ENCODE measurements at places on chromosomes 4 and X. TPM values are rescaled to one million over a fixed set of nuclear protein-coding genes. Genes with fewer than 3 reads are reported as not detected.

GRCh38 chr4:125368671-125369081 lies 53.9 kb downstream of the FAT4 start:
- H3K36me3 ChIP-seq, result no peaks in the 10 kb centered on the region
- no peaks in the 10 kb centered on the region for H3K27me3 ChIP-seq
- no peaks in the 10 kb centered on the region for H3K4me1 ChIP-seq
- no peak overlapping the region for H3K4me3 ChIP-seq
- H3K27ac ChIP-seq, result no peak overlapping the region

- peaks cover 10% of the 10 kb centered on the region for H3K36me3 ChIP-seq
- no peak overlapping the region for H3K27ac ChIP-seq
- DNase-seq, result no peak
- no peaks in the 10 kb centered on the region for H3K4me1 ChIP-seq
- H3K4me3 ChIP-seq, result no peak overlapping the region
- H3K27me3 ChIP-seq, result no peaks in the 10 kb centered on the region
These were observed 9.7 kb upstream of the ZNF674 start for GRCh38 chrX:46554942-46555341.

DNA sequence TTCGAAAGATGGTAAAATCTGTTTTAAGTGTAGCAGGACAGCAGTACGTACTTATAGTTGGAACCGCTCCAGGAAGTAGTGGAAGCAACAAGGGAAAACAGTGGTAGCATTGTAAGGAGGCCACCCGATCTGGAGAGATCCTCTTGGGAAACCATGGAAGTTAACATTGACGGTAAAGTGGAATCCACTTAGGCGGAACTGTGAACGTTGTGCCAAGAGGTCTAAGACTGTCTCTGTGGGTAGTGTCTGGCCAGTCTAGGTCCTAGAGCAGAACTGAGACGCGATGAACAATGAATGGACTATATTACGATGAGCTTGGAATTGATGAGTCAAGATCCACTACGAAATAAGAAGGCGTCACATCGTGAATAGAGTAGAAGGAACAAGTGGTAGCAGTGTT lies 124.0 kb downstream of the TENM3 start:
- DNase-seq, result no peak
- H3K27ac ChIP-seq, result no peak overlapping the region

DNA sequence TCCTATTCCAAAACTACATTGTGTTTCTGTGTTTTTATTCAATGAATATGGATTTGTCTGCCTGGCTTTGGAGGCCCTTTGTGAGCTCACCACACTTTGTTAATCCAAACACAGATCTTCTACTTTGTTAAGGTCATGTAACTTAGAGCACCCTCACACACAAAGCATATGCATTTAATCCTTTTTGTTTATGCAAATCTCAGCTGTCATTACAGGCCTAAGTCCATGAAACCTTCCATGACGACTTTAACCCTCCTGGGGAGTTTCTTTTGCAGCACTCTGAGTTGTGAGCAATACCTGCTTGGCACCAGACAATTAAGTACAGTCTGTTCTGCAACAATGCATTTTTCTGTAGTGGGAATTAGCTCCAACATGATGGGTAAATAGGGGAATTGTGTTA lies 14.9 kb downstream of the CCSER1 start:
- no peaks in the 10 kb centered on the region for H3K4me1 ChIP-seq
- no peak overlapping the region for H3K4me3 ChIP-seq
- H3K27me3 ChIP-seq, result no peaks in the 10 kb centered on the region
- DNase-seq, result no peak

DNA sequence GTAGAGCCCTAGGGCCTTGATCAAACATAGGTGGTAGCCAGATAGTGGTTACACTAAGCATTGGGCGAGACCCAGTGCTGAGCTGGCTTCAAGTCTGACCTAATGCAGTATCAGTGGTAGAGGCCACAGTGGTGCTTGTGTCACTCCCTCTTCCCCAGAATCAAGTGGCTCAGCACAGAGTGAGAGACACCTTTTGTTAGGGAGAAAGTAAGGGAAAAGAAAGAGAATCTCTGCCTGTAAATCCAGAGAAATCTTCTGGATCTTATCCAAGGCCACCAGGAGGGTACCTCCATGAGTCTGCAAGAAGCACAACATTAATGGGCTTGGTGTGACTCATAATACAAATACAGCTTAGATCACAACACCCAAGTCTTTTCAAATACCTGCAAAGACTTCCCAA lies 117.7 kb upstream of the SLC6A14 start:
- no peaks in the 10 kb centered on the region for H3K4me1 ChIP-seq
- no peak overlapping the region for H3K4me3 ChIP-seq
- no peaks in the 10 kb centered on the region for H3K27me3 ChIP-seq
- no peak for DNase-seq
- H3K36me3 ChIP-seq, result no peaks in the 10 kb centered on the region
- no peak overlapping the region for H3K27ac ChIP-seq

DNA sequence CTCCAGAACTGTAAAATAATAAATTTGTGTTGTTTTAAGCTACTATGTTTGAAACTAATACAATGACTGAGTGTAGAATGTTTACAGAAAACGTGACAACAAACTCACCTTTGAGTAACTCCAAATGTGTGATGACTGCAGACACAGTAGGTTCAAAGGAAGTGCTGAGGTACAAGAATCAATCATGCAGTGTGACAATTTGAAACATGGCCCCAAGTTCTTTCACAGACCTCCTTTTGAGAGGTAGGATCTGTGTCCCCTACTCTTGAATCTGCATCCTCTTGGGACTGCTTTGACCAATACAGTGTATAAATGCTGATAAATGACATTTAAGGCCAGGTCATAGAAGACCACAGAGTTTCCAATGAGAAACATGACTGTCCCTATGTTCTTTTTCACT lies 667.7 kb upstream of the DIPK2B start:
- no peak for DNase-seq
- H3K4me1 ChIP-seq, result peaks cover 2% of the 10 kb centered on the region
- peaks cover 2% of the 10 kb centered on the region for H3K27me3 ChIP-seq
- no peaks in the 10 kb centered on the region for H3K36me3 ChIP-seq
- no peak overlapping the region for H3K27ac ChIP-seq

DNA sequence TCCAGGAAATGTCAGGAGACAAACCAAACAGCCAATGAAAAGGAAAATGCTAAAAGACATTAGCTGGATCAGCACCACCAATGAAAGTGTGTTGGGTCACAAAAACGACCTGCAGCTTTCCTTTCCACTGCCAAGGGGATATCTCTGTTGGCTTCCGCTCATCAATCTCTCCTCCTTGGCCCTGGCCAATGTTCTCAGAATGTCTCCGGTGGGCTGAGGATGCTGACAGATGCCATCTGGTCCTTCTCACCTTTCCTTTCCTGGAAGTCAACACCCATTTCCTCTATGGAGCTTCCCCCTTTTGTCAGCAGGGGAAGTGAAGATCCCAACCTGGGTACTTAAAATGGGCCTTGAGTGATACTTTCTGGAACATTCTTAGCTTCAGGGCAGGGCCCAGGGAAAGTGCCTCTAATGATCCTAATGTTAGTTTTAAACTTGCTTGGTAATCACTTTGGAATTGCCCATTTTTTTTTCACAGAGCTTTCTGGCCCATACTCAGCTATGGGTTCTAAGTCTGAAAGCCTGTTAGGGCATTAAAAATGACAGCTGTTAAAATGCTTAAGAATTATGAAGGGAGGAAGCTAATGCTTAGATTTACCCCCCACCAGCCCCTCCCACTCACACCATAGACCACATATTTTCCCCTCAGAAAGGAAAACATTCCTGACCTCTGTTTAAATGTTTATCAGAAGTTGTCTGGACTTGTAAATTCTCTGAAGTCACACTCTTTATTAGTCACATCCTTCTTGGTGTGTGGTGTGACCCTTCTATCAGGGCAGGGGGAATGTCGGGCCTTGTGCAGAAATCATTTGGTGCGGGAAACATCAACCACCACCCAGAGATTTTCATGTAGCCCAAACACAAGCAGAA lies 29.2 kb downstream of the IGFBP7 start:
- no peaks in the 10 kb centered on the region for H3K4me1 ChIP-seq
- peaks cover 13% of the 10 kb centered on the region for H3K27me3 ChIP-seq
- no peak for DNase-seq
- no peak overlapping the region for H3K27ac ChIP-seq
- H3K36me3 ChIP-seq, result no peaks in the 10 kb centered on the region

GRCh38 chrX:2351999-2352995 lies 148.5 kb downstream of the DHRSX start:
- H3K36me3 ChIP-seq, result peaks cover 31% of the 10 kb centered on the region
- H3K27me3 ChIP-seq, result no peaks in the 10 kb centered on the region
- H3K27ac ChIP-seq, result no peak overlapping the region
- H3K4me1 ChIP-seq, result no peaks in the 10 kb centered on the region
- no peak overlapping the region for H3K4me3 ChIP-seq
- DNase-seq, result no peak

- no peaks in the 10 kb centered on the region for H3K27me3 ChIP-seq
- no peak overlapping the region for H3K27ac ChIP-seq
- H3K36me3 ChIP-seq, result no peaks in the 10 kb centered on the region
- H3K4me3 ChIP-seq, result no peak overlapping the region
These were observed 672.7 kb downstream of the CCSER1 start for GRCh38 chr4:90799895-90800294.

DNA sequence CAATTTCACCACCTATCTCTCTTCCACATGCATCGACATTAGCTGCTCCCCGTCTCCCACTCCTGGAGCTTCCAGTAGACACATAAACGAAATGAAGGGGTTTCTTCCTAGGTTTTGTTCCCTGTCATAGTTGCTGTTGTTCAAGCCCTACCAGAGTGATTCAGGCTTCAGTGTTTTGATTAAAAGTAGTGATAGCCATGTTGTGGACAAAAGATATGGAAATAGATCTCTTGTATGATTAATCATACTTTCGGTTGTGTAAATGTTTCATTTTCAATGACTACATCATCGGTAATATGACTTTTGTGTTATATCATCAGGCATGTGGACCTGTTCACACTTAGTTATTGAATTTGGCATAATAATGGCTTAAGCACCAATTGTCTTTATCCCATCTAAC lies 96.5 kb upstream of the KLF3 start:
- no peak overlapping the region for H3K4me3 ChIP-seq
- DNase-seq, result no peak
- H3K36me3 ChIP-seq, result no peaks in the 10 kb centered on the region
- H3K27ac ChIP-seq, result no peak overlapping the region
- H3K27me3 ChIP-seq, result peaks cover 37% of the 10 kb centered on the region

DNA sequence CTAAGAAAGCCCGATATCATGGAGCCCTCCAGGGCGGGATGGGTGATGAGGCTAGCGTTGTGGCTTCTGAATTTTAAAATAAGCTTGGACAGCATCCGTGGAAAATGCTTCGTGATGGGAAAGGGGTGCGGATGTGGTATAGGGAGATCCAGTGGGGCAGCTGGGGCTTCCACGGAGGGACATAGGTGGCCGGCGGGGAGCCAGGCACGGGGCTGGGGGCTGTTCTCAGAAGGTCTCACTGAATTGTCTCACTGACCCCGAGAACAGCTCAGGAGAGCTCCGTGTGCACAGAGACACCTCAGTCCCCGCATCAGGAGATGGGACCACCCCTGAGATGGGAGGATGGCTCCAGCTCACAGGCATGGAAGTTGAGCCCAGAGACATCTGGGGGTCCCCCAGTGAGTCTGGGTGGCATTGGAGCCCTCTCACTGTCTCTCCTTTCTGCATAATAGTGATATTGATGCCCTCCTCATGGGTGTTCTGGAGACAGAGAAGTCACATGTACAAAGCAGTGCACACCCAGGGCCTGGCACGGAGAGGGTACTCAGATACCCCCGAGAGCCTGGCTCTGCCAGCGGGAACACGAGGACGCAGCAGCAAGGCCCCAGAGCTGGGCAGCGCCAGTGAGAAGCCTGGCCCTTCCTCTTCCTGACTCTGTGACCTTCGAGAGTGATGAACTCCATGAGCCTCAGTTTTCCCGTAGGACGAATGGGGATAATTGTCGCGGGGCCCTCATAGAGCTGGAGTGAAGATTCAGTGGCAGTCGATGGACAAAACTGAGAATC lies 70.6 kb upstream of the PSAPL1 start:
- H3K27me3 ChIP-seq, result peaks cover 10% of the 10 kb centered on the region
- peaks cover 2% of the 10 kb centered on the region for H3K4me1 ChIP-seq
- DNase-seq, result no peak

DNA sequence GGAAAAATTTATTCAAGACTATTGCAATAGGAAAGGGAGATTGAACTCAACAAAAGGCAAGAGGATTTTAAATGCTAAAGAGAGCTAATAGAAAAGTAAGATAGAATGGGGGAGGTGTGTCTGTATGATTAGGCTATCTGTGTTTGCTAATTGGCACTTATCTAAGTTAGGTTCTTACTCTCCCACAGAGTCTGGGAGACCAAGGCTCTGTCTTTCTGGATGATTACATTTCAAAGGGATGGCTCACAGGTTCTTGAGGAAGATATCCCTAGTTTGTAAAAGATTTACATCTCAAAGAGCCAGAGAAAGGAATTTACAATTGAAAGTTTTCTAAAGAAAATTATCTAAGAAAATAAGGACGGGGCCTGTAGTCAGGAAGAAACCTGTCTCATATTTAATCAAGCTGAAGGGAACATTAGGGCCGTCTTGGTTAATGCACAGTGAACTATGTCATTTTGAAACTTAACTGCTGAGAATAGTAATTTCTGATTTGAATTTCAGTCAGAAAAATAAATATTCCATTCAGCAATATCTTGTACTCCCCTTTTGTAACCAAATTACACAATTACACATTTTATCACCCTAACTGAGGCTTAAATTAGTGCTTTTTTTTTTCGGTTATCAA lies 75.8 kb downstream of the MAGEB10 start:
- no peak for DNase-seq
- no peaks in the 10 kb centered on the region for H3K27me3 ChIP-seq
- no peaks in the 10 kb centered on the region for H3K4me1 ChIP-seq
- H3K36me3 ChIP-seq, result no peaks in the 10 kb centered on the region
- H3K4me3 ChIP-seq, result no peak overlapping the region

GRCh38 chr4:5206016-5206790 lies 154.9 kb downstream of the STK32B start:
- no peak for DNase-seq
- H3K36me3 ChIP-seq, result no peaks in the 10 kb centered on the region
- no peak overlapping the region for H3K4me3 ChIP-seq
- H3K27me3 ChIP-seq, result no peaks in the 10 kb centered on the region
- no peak overlapping the region for H3K27ac ChIP-seq
- no peaks in the 10 kb centered on the region for H3K4me1 ChIP-seq

The IDS gene
- total RNA-seq, result 43.9 TPM

The ADH1B gene
- not detected for total RNA-seq

The TCEAL6 gene
- total RNA-seq, result not detected

Measured in activated CD4-positive, alpha-beta T cell treated with anti-CD3 and anti-CD28 coated beads, Interleukin-2, amount 10 ng/mL, durations not matched to agents 24 days and 14 days (primary cell).